Placental epithelial cell (primary cell): ENCODE measurements at places on chromosomes 13 and 19. TPM values are rescaled to one million over a fixed set of nuclear protein-coding genes. Genes with fewer than 3 reads are reported as not detected.

Gene ZNF540
- total RNA-seq: 0.65 and 1.6 TPM in 2 replicates

Gene LPAR2
- 21.4 and 23.2 TPM in 2 replicates for total RNA-seq

Gene ZNF439
- total RNA-seq: 14.7 and 17.3 TPM in 2 replicates

Gene VSIG10L
- total RNA-seq: 1.4 and 2.4 TPM in 2 replicates

Gene ZNF99
- total RNA-seq: 0.11 and 0.39 TPM in 2 replicates

Gene IRS2
- total RNA-seq: 9.8 and 38.8 TPM in 2 replicates
